ENCODE measurements at places on chromosomes 12 and 14.

DNA sequence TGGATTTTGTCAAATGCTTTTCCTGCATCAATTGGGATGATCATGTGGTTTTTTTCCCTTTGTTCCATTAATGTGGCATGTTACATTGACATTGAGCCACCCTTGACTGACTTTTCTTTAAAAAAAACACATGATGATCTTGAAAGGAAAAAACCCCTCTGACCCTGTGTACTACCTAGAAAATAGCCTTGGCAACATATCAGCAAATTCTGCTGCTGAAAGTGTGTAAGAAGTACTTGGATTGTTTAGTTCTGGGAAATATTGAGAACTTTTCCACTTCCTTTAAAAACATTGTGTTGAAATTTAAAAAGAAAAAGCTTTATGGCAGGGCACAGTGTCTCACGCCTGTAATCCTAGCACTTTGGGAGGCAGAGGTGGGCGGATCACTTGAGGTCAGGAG lies 20.7 kb downstream of the ACACB start:
- no peak for DNase-seq

- no peak for DNase-seq
These were observed 85.2 kb upstream of the MYF6 start for GRCh38 chr12:80622271-80622670.

- no peak for DNase-seq
These were observed 399 bp upstream of the WASHC4 start for GRCh38 chr12:105107171-105107493.

- DNase-seq: no peak
These were observed 133.5 kb upstream of the TMCC3 start for GRCh38 chr12:94783862-94784261.

GRCh38 chr12:18461758-18462157 lies 200.4 kb downstream of the PIK3C2G start:
- DNase-seq: no peak

- DNase-seq: peak; percentile 26
These were observed 1028.7 kb downstream of the AACS start for GRCh38 chr12:126093908-126094307.

- no peak for DNase-seq
These were observed 92.9 kb downstream of the TMEM30B start for GRCh38 chr14:61188196-61188595.

- no peak for DNase-seq
These were observed 39.6 kb downstream of the GPATCH2L start for GRCh38 chr14:76191297-76191696.

DNA sequence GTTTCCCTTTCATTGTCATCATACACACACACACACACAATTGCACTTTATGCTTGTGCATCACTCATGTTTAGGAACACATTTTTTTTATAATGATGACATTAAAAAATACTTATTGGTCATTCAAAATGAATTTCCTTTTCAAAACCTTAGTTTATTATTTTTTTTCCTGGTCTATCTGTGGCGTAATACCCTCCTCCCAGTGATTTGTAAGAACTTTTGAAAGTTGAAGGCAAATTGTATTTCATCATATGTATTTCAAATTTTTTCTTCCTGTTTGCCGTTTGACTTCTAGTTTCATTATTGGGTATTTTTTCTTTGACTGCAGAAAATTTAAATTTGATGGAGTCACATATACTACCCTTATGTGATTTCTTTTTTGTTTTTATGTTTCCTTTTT lies 2.5 kb upstream of the LRRK2 start:
- no peak for DNase-seq

- DNase-seq: no peak
These were observed 3.7 kb downstream of the TDG start for GRCh38 chr12:103969391-103969790.

- DNase-seq: no peak
These were observed 15.6 kb downstream of the ZFHX2 start for GRCh38 chr14:23535943-23536342.

DNA sequence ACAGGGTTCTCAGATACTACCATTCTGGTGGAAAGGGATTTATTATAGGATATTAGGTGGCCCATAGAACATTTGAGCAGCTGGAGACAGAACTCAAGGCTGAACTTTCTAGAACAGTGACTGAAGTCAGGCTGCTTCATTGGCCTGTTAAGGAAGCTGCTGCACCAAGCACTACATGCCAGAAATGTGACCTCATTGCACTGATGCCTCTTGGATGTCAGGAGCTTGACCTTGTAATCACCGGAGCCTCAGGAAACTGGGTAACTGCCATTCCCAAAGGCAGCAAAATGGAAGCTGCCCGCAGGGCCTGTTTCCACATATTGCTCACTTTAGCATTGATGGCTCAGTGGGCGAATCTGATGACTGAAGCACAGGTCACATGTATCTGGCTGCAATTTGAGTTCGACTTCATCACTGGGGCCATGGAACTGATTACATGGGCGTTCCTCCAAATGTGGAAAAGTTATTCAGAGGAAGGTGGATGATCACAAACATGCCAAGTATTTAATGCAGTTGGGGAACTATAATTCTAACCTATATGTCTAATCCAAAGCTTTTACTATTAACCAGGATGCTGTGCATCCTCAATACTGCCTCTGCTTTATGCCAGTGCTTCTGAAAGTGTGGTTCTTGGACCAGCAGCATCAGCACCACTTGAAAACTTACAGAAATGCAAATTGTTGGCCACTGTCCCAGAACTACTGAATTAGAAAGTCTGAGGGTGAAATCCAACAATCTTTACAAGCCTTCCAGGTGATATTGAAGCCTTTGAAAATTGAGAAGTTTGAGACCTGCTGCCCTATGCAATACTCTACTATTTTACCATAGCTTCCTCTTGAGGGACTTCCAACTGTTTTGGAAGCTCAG lies 337.2 kb upstream of the NAV3 start:
- no peak for DNase-seq

GRCh38 chr14:71610149-71610548 lies 322.1 kb upstream of the RGS6 start:
- DNase-seq: no peak

GRCh38 chr12:77925536-77926108 lies 94.9 kb downstream of the NAV3 start:
- peak; percentile 76 for DNase-seq

DNA sequence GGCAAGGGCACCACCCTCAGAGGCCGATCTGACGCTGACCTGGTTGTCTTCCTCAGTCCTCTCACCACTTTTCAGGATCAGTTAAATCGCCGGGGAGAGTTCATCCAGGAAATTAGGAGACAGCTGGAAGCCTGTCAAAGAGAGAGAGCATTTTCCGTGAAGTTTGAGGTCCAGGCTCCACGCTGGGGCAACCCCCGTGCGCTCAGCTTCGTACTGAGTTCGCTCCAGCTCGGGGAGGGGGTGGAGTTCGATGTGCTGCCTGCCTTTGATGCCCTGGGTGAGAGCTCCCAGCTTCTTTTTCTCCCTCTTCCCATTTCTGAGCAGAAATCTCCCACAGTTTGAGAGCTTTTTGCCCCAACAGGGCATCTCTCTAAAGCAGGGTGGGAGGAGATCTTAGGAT lies 1.8 kb downstream of the OAS1 start:
- no peak for DNase-seq

- DNase-seq: no peak
These were observed 15.9 kb downstream of the FAM181A start for GRCh38 chr14:93943052-93943451.

DNA sequence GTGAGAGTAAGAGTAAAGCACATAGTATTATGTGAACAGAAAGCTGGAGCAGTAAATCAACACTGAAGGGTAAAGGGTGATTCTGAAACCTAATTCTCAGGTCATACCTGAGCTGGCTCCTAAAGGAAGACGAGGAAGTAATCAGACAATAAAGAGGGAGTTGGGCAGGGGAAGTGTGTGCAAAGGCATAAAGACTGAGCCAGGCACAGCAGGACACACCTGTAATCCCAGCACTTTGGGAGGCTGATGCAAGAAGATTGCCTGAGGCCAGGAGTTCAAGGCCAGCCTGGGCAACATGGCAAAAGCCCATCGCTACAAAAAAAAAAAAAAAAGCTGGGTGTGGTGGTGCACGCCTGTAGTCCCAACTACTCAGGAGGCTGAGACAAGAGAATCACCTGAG lies 9.6 kb downstream of the ARF3 start:
- no peak for DNase-seq

- peak; percentile 49 for DNase-seq
These were observed 262.6 kb upstream of the BTG1 start for GRCh38 chr12:92408072-92408900.

- no peak for DNase-seq
These were observed 13.1 kb upstream of the ESPL1 start for GRCh38 chr12:53254816-53255545.

- DNase-seq: no peak
These were observed 70.4 kb upstream of the SFSWAP start for GRCh38 chr12:131640525-131640924.

GRCh38 chr14:94670692-94671285 lies 58.6 kb downstream of the SERPINA3 start:
- no peak for DNase-seq

DNA sequence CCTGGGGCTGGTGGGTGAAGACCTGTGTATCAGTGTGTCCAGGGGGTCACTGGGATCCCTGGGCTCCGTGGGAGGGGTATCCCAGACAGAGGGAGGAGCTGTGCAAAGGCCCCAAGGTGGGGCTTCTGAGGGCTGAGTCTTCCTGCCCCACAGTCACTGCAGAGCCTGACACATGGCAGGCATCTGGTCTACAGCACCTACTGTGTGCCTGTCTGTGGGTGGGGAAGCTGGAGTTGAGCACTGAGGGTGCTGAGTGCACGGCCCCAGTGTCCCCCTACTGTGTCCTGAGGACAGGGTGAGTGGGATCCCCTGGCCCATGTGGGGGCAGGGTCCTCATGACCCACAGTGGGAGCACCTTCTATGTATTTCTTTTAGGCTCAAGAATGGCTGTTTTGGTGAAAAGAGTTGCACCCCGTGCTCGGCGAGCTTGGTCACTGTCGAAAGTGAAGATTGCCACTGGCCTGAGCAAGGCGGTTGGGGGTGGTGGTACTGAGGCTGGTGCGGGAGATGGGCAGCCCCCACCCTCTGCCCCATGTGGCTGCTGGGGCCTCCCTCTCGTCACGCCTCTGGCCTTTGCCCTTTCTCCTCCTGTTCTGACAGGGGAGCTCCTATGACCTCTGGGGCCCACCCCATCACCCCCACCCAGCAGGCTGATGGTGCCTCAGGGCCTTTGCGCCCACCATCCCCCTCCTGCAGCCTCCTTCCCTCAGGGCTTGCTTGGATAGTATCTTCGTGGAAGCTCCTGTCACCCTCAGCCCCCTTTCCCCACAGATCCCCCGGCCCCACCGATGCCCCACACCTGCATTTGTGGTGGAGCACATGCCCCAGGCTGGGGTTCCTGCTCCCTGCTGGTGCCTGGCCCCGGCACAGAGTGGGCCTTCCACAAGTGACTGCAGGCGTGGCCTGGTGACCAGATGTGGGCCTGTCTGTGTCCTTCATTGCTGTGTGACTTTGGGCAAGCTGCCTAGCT lies 55.8 kb downstream of the BEGAIN start:
- no peak for DNase-seq

All from HEK293T (cell line).